Panc1 (cell line): ENCODE measurements at places on chromosomes 11 and 22. TPM values are rescaled to one million over a fixed set of nuclear protein-coding genes. Genes with fewer than 3 reads are reported as not detected.

- no peak overlapping the region for H3K27ac ChIP-seq
- H3K4me3 ChIP-seq: no peak overlapping the region
- H3K27me3 ChIP-seq: no peaks in the 10 kb centered on the region
- H3K4me1 ChIP-seq: no peaks in the 10 kb centered on the region
Measured at GRCh38 chr22:37126383-37126782, 16.9 kb upstream of the TMPRSS6 start.

DNA sequence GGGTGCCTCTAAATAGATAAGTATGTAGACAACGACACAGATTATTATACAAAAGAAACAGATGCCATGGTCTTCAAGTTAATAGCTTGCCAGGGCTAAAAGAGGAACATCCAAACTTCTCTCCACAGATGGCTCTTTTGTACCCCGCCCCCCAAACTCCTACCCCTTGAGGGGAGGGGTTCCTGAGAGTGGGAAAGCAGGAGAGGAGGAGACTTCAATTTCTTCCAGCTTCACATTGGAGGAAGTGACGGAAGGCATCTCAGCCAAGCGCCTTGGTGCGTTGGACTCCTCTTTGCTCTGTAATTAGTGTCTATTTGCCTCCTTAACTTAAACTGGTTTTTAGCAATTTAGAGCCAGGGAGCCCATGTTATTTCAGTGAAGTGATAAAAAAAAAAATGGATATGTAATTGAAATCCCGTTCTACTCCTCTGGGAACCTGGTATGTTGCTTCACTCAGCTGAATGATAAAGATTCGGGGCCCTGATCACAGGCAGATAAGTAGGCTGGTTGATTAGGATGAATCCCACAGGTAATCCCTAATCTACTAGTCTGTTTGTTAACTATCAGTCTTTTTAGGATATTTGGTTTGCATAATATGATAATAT is 580.9 kb upstream of the CADM1 start:
- no peaks in the 10 kb centered on the region for H3K4me1 ChIP-seq
- H3K36me3 ChIP-seq: no peaks in the 10 kb centered on the region
- no peak overlapping the region for H3K4me3 ChIP-seq

GRCh38 chr11:77876045-77876444 is 55.1 kb downstream of the AAMDC start:
- no peak overlapping the region for H3K27ac ChIP-seq
- no peaks in the 10 kb centered on the region for H3K27me3 ChIP-seq
- H3K4me1 ChIP-seq: no peaks in the 10 kb centered on the region
- peaks cover 7% of the 10 kb centered on the region; the same call in 1 of the 2 replicates for H3K36me3 ChIP-seq
- H3K4me3 ChIP-seq: no peak overlapping the region

DNA sequence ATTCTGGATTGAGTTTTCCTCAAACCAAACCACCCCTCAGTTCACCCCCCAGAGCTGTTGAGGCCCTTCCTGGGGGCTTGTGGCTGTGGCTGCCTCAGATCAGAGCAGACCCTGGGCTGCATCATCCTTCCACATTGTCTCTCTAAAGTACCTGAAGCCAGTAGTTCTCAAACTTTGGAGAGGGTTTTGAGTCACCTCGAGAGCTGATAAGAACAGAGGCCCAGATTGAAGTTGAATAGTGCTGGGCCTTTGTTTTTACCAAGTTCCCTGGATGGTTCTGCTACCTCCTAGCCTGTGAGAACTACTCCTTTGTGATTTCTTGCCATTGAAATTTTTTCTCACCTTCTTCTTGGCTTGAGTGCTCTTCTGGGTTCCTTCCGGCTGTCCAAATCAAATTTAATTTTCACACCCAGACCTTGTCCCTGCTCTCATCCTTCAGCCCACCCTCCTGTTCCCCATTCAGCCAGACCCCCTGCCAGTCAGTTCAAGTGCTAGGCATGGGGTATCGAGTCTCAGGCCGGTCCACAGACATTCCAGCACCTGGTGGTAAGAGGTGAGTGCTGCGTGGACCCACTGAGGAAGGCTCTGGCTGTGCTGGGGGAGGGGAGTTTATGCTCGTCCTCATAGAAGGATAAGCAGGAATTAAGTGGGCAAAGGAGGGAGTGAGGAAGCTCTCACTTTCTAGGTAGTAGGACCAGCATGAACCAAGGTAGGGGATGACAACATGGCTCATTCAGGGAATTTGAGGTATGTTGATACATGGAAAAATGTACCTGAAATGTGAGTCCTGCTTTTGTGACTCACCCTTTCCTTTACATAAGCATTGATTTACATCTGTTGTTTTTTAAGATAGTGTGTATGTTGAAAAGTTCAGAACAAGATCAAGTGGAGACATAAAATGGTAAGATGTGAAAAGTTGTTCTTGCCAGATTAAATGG is 116.5 kb downstream of the PTPRJ start:
- no peaks in the 10 kb centered on the region for H3K27me3 ChIP-seq
- no peak for DNase-seq
- H3K27ac ChIP-seq: peak overlapping the region; percentile 42

DNA sequence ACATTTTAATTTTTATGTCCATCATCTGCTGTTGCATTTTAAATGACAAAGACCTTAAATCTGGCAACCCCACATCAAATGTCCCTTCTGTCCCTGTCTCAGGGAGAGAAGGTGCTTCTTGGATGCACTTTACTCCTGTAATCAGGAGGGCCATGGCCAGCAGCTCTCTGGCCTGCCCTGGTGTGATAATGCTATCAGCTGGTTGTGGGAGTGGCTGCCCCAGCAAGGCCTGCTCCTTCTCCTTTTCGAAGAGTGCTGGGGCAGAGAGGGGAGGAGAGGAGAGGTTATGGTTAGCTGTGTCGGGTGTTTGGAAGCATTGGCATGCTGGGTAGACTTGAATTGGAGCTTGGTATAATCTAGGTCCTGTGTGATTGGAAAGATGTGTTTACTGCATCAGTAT is 12.8 kb downstream of the TNRC6B start:
- H3K36me3 ChIP-seq: no peaks in the 10 kb centered on the region
- no peaks in the 10 kb centered on the region for H3K27me3 ChIP-seq
- H3K4me1 ChIP-seq: peaks cover 5% of the 10 kb centered on the region
- no peak for DNase-seq

GRCh38 chr11:128547946-128548648 is 39.3 kb downstream of the ETS1 start:
- H3K27ac ChIP-seq: peak overlapping the region; percentile 52; the same call in 1 of the 2 replicates
- no peak for DNase-seq
- H3K4me3 ChIP-seq: peak overlapping the region; percentile 25
- no peaks in the 10 kb centered on the region for H3K36me3 ChIP-seq
- H3K27me3 ChIP-seq: no peaks in the 10 kb centered on the region

DNA sequence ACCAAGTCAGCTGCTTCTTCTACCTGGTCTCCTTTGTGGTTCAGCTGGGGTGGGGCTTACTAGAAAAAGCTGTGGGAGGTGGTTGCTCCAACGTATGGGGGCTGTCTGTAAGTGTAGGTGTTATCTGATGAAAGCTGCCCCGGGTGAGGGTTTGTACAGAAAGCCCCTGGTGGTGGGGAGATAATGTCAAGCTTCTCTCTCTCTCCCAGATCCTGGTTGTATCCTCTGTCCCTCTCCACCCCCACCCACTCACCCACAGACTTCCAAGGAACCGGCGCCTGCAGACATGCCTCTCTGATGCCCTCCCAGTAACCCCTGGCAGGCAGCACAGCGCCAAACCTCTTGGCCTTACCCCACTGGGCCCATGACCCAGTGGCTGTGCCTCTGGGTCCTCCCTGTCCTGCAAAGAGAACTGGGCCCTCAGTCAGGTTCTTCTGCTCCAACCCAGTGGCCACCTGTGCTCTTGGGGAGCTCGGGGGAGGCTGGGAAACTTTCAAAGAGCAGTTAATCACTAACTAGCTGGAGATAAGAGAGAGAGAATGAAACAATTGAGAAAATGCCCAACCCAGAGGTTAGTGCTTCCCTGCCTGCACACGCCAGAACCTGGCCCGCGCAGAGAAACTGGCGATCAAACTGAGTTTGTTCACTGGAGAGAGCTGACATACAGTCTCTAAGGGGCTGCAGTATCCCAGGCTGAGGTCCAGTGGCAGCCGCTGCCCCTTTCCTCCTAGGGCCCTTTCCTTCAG is 20.4 kb upstream of the EHF start:
- peak overlapping the region; percentile 21; the same call in 1 of the 2 replicates for H3K27ac ChIP-seq
- no peak for DNase-seq
- no peaks in the 10 kb centered on the region for H3K27me3 ChIP-seq
- no peaks in the 10 kb centered on the region; the same call in 1 of the 2 replicates for H3K4me1 ChIP-seq
- H3K4me3 ChIP-seq: no peak overlapping the region

DNA sequence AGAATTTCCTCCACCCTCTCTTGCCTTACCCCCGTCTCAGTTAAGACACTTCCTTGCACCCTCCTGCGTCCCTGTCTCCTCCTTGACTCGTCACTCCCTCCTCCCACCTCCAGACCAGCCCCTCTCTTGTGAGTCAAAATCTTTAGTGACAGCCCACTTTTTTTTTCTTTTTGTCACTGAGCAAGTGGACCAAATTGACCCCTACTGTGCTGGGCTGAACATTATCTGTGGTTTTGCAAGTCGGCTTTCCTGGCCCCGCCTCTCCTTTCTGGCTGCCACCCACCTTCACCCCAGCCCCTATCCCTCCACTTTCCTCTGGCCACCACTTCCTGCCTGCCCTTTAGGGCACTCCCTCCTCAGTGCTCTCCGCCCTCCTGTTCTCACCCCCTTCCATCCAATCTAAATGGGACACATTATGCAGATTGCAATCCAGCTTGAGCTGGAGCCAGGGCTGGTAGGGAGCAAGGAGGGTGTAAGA is at the start of gene APLNR:
Gene APLNR, minus strand, starts transcription at position 47 of the 478 bp plus-strand sequence. CDS start 246 bp downstream, outside the sequence.
- peaks cover 3% of the 10 kb centered on the region for H3K27me3 ChIP-seq
- DNase-seq: no peak
- no peak within 1 kb of the TSS for H3K4me3 ChIP-seq
- H3K27ac ChIP-seq: no peak within 1 kb of the TSS

DNA sequence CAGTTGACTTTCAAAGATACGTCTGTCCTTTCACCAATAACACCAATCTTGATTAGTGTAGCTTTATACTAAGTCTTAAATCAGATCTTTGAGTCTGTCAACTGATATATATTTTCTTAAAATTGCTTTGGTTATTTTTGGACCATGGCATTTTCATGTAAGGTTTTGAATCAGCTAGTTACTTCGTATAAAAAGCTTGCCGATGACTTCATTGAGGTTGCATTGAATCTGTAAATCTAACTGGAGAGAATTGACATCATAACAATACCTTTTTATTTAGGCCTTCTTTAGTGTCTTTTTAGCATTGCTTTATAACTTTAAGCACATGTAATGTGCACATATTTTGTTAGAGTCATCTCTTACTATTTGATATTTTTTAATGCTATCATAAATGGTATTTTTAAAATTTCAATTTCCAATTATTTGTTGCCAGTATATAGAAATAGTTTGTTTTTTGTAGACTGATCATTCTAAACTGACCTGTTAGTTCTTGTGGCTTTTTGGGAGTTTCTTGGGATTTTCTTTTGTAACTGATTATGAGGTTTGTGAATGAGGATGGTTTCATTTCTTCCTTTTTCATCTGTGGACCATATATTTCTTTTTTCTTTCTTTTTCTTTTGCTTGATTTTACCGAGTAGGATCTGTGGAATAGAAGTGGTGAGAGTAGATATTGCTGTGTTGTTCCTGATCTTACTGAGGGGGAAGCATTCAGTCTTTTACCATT is 61.4 kb downstream of the DDX10 start:
- no peaks in the 10 kb centered on the region for H3K36me3 ChIP-seq
- H3K4me3 ChIP-seq: no peak overlapping the region
- no peaks in the 10 kb centered on the region for H3K27me3 ChIP-seq
- no peaks in the 10 kb centered on the region for H3K4me1 ChIP-seq
- no peak overlapping the region for H3K27ac ChIP-seq
- DNase-seq: no peak

DNA sequence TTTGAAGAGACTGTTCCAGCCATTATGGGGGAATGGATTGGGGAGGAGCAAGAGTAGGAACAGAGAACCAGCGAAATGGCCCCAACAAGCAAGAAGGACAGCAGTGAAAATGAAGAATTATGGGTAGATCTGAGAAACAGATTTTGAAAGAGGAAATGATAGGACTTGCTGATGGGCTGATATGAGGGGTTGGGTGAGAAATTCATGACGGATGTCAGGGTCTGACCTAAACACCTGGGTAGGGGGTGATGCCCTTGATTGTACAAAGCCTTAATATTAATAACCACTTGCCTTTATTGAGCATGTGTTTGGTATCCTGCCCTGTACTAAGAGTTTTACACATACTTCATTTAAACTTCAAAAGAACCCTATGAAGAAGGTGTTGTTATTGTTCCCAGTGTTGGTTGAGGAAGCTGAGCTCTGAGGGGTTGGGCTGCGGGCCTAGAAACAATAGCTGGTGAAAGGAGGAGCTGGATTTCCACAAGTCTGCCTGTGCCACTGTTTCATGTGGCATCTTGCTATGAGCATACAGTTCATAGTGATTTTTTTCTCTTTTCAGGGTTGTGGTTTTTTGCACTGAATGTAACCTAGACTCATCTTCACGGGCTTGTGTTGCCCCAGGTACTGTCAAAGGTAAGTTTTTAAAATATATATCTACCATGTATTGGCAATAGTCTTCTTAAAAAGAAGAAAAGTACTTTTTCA is 61.1 kb upstream of the TNRC6B start:
- H3K4me1 ChIP-seq: no peaks in the 10 kb centered on the region
- H3K27ac ChIP-seq: no peak overlapping the region
- DNase-seq: no peak
- H3K27me3 ChIP-seq: no peaks in the 10 kb centered on the region
- no peak overlapping the region for H3K4me3 ChIP-seq
- no peaks in the 10 kb centered on the region for H3K36me3 ChIP-seq

DNA sequence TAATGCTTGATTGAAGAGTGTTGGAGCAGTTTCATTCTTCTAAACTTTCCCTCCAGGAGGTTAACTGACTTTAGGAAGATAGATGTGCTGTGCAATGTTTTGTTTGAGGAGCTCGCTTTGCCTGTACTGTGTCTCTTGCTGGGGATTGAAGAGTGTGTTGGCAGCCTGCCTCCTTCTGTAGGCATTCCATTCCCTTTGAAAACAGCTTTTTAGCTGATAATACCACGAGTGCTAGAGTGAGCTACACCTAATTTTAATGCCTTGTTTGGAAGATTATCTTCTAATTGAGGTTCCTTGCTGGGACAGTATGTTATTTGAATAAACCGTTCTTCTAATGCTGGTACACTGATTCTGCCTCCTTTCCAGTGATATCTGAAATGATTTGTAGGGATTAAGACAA is 7.2 kb downstream of the DDX10 start:
- H3K4me3 ChIP-seq: no peak overlapping the region
- DNase-seq: no peak
- no peaks in the 10 kb centered on the region for H3K27me3 ChIP-seq
- no peak overlapping the region for H3K27ac ChIP-seq
- peaks cover 4% of the 10 kb centered on the region; the same call in 1 of the 2 replicates for H3K4me1 ChIP-seq
- H3K36me3 ChIP-seq: no peaks in the 10 kb centered on the region

GRCh38 chr22:38204784-38205183 is 3.0 kb downstream of the MAFF start:
- H3K27ac ChIP-seq: no peak overlapping the region
- H3K27me3 ChIP-seq: no peaks in the 10 kb centered on the region
- no peaks in the 10 kb centered on the region; the same call in 1 of the 2 replicates for H3K4me1 ChIP-seq
- H3K4me3 ChIP-seq: no peak overlapping the region

GRCh38 chr11:126731576-126732142 is 268.9 kb downstream of the KIRREL3 start:
- no peak for DNase-seq
- no peaks in the 10 kb centered on the region for H3K36me3 ChIP-seq
- peaks cover 13% of the 10 kb centered on the region for H3K27me3 ChIP-seq

The MRPL17 gene
- 115 TPM for total RNA-seq

The PATE2 gene
- 0.18 TPM for total RNA-seq

The CBY1 gene
- total RNA-seq: 20.4 TPM

The CLMP gene
- total RNA-seq: 1.5 TPM

The HEPHL1 gene
- total RNA-seq: not detected

The CRYAB gene
- 0.59 TPM for total RNA-seq

The ESAM gene
- total RNA-seq: 1.6 TPM

The MAPK8IP2 gene
- total RNA-seq: 38.4 TPM

The VEGFB gene
- total RNA-seq: 101 TPM

The FAM180B gene
- total RNA-seq: not detected

The SAA4 gene
- not detected for total RNA-seq

The TTC36 gene
- total RNA-seq: 1.2 TPM

The PRG3 gene
- total RNA-seq: not detected
